ENCODE measurements at places on chromosomes 4 and X. TPM values are rescaled to one million over a fixed set of nuclear protein-coding genes. Genes with fewer than 3 reads are reported as not detected.

Gene CHM
- 28.9 TPM for total RNA-seq

- no peak for DNase-seq
Measured at GRCh38 chrX:67607466-67607865, 63.6 kb downstream of the AR start.

- no peak for DNase-seq
Measured at GRCh38 chr4:122830426-122831095, 3.9 kb downstream of the FGF2 start.

DNA sequence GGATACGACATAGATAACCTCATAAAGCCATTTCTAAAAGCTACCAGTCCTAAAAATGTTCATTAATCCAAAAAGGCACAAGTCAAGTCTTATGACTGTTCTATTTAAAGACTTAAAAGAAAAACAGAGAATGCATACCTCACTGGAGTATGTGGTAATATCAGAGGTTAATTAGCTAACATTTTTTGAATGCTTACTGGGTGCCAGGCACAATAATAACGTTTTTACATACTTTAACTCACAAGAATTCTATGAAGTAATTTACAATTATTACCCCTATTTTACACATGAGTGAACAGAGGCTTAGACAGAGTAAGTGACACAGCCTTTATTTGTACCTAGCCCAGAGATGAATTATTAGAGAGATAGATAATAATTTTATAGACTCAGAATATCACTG is 207.5 kb downstream of the PDGFC start:
- no peak for DNase-seq

DNA sequence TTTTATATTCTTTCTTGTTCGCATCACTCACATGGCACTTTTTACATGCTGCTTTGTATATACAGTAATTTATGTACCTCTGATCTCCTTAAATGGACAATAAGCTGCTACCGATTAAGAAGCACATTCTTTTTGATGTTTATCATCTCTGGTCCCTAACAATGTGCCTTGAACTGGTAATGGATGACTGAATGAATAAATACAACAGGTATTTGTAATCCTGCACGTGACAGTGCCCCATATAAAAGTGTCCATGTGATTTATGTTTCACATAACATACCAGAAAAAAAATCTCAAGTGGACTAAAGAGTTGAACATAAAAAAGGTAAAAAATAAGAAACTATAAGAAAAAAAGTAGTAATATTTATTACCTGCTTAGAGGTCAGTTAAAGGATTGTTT is 7.7 kb upstream of the SLAIN2 start:
- DNase-seq: no peak

Gene HSFX1
- total RNA-seq: 1.0 TPM

DNA sequence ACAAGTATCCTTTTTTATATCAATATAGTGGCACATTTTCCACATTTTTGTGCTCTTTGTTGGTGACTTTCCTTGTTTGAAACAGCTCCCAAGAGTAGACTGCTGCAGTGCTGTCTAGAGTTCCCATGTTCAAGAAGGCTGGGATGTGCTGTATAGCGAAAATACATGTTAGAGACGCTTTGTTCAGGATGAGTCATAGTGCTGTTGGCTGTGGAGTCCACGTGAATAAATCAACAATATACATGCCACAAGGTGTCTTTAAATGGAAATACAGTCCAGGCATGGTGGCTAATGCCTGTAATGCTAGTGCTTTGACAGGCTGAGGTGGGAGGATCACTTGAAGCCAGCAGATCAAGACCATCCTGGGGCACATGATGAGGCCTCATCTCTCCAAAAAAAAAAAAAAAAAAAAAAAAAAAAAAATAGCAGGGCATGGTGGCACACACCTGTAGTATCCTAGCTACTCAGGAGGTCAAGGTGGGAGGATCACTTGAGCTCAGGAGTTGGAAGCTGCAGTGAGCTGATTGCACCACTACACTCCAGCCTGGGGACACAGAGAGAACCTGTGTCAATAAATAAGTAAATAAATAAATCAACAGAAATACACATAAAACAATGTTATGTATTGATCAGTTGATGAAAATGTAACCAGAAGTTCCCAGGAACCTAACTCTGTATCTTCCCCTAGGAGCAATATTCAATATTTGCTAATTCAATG is 256.8 kb upstream of the STS start:
- no peak for DNase-seq

DNA sequence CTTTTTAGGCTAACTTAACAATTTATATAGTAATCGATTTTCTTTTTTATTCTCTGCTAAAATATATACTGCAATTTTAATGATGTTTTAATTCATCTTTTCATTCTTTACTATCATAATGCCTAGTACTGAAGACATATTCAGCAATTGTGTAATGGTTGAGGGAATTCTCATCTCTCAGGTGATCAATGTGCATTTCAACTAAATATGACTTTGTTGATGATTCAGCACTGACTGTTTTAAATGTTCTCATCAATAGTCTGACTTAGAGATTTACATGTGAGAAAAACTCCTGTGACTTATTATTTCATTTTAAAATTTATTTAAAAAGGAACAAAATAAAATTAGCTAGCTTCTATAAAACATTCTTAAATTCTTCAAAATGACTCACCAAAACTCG is 1450.3 kb downstream of the STIM2 start:
- no peak for DNase-seq

DNA sequence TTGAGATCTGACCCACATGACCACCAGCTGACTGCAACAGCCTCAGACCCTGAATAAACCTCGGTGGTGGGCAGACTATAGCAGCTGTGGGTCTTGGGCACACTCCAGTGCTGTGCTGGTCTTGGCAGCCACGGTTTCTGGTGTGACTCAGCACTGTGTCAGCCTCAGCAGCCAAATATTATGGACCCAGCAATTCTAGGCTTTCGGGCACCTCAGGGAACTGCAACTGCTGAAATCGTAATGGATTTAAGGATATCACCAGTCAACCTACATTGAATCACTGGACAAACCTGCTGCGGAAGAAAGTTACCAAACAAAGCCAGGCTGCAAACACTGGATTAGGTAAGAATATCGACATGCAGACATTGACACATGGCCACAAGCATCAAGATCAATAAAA is 10.5 kb upstream of the UBE2NL start:
- no peak for DNase-seq

Gene TKTL2
- not detected for total RNA-seq

- DNase-seq: no peak
Measured at GRCh38 chr4:183522821-183523220, 18.0 kb downstream of the ING2 start.

Gene CCNA2
- total RNA-seq: 31.8 TPM

- DNase-seq: no peak
Measured at GRCh38 chr4:118964891-118965411, 76.3 kb downstream of the SYNPO2 start.

Gene MAPK10
- total RNA-seq: 0.85 TPM

Gene MSANTD1
- 0.57 TPM for total RNA-seq

GRCh38 chr4:80926446-80926845 is 104.1 kb upstream of the BMP3 start:
- DNase-seq: no peak

DNA sequence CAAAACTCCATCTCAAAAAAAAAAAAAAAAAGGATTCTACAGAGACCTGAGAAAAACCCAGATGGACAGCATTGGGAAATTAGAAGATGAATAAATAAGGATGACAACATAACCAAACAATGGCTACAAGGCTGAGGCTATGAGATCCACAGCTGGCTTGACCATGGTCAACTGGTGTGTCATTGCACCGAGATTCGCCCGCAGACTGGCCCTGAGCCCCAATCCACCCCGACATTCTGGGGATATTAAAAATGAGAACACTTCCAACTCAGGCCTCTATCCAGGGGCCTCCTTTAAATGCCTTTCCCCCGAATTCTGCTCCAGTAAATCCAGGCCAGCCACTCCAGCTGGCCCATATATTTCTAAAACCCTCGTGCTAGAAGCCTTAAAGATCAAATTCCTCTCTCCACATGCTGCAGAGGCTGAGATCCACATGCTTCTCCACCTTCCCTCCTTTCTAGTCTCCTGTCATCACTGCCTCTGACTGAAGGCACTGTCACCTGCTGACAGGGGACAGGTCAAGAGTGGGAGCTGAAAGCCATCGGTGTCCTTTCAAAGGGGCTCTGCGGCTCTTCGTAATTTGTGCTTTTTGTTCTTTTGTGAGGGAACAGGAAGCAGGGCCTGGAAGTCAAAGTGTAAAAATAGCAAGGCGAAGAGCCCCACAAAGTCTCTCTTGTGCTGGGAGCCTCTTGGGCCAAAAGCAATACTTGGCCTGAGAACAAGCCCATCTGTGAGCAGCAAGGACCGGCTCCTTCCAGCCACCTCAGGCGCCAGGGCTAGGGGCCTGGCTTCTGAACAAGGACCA is 203.7 kb downstream of the NSUN7 start:
- no peak for DNase-seq

GRCh38 chr4:155543126-155543765 is 123.4 kb upstream of the GUCY1A1 start:
- DNase-seq: no peak

Gene CD40LG
- not detected for total RNA-seq

Gene GPR34
- not detected for total RNA-seq
